Cortex of kidney (tissue), 1 donor: ENCODE measurements at places on chromosomes 2 and 18.

DNA sequence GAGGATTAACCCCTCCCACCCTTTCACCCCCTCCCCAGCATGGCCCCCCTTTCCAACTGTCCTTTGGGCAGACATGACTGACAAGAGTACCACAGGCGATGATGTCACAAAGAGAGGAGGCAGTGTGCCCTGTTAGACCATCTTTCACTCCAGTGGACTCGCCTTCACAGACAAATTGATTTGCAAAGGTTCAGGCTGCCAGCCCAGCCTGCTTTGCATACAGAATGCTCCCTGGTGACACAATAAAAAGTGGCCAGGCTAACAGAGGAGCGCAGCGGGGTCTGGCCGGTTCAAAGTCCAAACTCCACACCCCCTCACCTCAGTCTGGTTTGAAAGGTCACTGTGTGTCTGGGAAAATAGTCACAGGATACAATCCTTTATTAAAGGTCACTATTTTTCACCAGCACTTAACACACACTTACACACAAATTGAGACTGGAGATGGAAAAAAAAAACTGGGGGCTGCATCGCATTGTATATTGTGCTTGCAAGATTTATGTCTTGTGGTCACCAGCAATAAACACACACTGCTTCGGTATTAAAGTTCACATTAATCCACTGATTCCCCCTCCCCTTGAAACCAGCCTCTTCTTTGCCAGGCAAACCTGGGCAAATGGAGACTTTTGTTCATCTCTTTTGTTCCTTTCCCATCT, 236.9 kb downstream of the BCL11A start:
- no peak for DNase-seq

DNA sequence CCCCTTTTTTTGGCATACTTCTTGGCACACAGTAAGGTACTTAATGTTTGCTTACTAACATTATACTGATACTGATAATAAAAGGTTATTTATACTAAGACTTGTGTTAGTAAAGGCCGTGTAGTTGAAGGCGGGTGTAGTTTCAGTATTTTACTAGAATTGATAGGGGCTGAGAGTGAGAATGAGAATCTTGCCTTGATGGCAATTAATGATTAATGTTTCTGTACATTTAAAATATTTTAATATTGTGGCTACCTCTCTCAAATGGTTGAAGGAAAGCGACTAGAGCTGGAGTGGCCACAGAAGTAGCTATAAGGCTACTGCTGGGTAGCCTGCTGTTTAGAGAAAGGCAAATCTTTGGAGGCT, 29.3 kb downstream of the PELI1 start:
- DNase-seq, result no peak

DNA sequence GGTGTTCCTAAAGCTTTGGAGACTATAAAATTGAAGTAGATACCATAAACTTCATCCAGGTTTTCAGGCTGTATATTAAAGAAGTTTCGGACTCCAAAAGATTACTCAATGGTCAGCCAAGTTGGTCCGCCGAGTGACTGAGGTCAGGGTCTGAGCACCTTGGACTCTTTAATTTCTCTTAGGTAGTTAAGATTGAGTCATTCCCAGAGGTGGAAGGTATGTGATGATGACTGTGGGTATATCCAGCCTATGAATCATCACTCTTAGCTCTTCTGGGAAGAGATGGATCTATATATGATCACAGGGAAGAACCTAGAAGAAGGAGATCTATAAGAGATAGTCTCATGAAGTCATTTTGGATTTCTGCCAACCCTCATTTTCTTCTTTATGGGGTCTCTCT, 3.3 kb downstream of the ITGA6 start:
- DNase-seq, result no peak

GRCh38 chr18:22542406-22542835, 124.7 kb upstream of the CTAGE1 start:
- no peak for DNase-seq

DNA sequence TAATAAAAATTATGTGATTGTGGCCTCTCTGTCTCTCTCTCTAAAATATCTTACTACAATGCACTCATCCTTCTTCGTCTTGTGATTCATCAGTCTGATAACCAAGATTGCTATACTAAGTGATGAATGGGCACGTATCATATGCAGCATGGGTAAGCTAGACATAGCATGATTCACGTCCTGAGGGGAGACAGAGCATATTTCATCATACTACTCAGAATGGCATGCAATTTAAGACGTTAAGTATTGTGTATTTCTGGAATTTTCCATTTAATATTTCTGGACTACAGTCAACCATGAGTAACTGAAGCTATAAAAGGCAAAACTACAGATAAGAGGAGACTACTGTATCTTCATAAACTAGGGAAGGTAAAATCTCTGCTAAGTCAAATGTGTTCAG, 97.0 kb upstream of the CD226 start:
- no peak for DNase-seq

- DNase-seq, result no peak
Observed at GRCh38 chr18:78873926-78874500, 105.6 kb upstream of the SALL3 start.

GRCh38 chr2:203379156-203379555, 51.0 kb downstream of the ABI2 start:
- no peak for DNase-seq

DNA sequence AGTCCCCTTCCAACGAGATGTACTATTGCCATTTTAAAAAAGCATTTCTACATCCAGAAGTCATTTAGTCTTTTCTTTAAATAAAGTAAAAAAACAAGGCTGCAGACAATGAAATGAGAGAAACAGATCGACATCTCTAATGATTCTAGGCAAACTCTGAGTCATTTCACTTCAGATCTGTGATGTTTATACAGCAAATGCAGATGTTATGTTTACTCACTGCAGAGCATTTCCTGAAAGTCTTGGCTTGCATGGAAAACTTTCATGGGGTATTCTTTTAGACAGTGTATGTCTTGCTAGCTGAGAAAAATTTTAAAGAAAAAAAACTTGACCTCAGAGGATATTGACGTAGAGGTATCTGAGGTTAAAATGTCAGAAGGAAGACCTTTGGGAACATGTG, 797.4 kb downstream of the CNTNAP5 start:
- no peak for DNase-seq

DNA sequence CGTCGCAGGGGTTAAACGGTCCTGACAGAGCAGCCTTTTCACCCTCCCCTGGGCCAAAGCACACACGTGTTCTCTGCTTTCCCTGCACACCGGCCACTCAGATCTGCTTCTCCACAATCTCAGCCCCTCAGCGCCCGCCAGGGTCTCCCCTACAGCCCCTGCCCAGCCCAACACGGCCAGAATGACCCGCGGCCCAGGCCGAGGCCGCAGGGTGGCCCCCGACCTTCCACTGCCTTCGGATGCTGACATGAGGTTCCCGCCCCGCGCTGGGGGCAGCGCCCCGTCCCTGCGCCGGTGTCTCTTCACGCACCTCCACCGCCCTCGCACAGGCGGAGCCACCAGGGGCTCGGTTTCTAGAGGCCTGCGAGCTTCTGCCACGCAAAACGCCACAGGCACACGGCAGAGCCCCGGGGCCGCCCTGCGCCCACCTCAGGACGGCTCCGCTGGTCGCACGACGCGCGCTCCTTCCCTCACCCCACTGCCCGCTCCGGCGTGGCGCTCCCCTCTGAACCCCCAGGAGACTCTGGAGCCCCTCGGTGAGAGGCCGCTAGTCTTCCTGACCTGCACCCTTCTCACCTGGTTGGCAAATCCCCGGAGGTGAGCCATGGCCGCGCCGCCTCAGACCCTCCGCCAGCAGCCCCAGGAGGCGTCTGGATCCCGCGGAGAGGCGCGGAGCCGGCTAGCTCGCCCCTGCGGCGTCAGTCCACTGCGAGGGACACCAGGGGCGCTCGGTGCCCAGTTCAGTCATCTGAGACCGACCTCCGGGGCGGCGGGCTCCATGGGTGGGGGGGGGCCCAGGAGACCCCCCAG, 749 bp downstream of the STK25 start:
- no peak for DNase-seq

DNA sequence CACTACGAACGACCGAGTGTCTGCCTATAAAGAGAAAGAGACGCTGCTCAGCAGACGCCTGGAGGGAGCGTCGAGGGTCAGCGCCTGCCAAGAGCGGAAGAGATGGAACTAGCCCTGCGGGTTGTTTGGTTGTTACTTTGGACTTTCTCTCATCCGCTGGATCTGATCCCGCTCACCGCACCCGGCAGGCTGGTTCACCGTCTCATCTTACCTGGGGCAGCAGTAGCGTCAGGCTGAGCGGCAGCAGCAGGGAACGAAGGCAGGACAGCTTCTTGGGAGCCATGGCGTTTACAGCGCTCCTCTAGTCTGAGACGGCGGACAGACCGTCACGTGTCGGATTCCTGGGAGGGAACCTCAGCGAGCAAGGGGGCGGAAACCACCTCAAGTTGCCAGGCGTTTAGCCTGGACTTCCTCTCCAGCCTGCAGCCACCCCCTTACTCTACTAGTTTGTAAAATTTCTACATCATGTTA, 1.9 kb downstream of the GLB1L start:
- DNase-seq, result no peak

GRCh38 chr2:206296128-206296527, 21.7 kb downstream of the ZDBF2 start:
- DNase-seq, result no peak

GRCh38 chr18:55024564-55024963, 65.3 kb upstream of the CCDC68 start:
- DNase-seq, result no peak

GRCh38 chr2:210954386-210954907, 398.0 kb downstream of the CPS1 start:
- no peak for DNase-seq

- no peak for DNase-seq
Observed at GRCh38 chr2:49767316-49767715, 613.0 kb upstream of the FSHR start.

DNA sequence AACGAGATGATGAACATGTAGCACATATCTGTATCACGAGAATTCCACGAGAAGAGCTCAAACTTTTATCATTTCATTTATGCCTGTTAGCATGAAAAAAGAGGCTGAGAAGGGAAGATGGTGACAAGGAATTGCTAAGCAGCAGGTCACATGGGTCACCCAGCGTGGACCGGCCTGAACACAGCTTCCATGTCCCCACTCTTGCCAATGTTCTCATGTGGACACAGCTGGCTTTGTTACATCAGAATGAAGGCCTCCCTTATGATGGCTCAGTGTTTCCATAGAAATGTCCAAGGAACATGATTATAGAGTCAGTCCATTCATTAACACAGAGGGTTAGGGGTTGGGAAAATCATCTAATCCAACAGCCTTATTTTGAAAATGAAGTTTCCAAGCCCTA, 215.4 kb downstream of the CMPK2 start:
- DNase-seq, result no peak

DNA sequence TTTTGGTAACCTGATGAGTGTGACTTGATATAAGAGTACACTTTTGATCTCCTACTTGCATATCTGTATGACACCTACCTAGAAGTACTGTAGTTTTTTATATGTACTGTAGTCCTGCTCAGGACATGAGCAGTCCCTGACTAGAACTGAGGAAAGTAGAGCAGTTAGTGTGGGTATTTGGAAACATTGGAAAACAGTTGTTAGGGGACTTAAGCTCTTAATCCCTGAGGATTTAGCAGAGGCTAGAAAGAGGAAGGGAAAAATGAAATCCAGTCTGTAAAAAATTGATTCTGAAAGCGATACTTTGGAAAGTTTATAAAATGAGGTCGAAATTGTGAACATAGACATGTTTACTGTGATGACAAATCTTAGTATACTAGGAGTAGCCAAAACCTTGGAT, 125.6 kb downstream of the NCOA1 start:
- no peak for DNase-seq

GRCh38 chr18:9760641-9761040, 52.5 kb downstream of the RAB31 start:
- no peak for DNase-seq

DNA sequence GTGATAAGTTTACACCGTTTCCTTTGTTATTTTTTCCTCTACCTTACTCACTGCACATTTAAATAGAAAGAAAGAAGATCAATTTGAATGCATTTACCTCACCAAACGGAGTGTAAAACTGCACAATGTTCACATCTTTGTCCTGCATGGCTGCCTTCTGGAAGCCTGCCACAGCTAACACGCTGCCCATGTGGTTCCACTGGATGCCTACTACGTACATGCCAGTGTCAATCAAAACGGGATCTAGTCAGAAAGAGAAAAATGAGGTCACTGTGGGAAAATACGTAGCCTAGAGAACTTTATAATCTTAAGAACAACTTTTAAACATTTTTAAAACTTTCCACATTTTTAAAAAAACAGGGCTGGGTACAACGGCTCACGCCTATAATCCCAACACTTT, 16.4 kb downstream of the WDR35 start:
- no peak for DNase-seq

DNA sequence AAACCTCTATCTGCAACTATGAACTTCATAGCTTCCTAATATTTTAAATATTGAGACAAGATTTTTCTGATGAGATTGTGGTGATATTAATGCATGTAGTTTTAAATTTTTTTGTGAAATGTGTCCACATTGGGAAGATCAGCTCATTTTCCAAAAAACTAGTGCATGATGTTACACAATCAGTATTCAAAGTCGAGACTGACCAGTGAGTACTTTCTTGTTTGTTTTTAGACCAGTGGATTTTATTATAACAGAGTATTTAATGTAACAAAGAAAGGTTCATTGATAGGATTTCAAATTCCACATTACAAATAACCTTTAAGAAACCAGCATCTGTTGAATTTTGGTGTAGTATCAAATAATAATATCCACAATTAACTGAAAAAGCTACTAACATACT, 99.3 kb downstream of the TTC27 start:
- no peak for DNase-seq

- DNase-seq, result no peak
Observed at GRCh38 chr2:145919477-145919876, 1399.6 kb upstream of the ZEB2 start.

GRCh38 chr2:218125095-218125494, 733 bp upstream of the CXCR2 start:
- no peak for DNase-seq

GRCh38 chr2:223041527-223042109, 10.4 kb upstream of the KCNE4 start:
- no peak for DNase-seq

DNA sequence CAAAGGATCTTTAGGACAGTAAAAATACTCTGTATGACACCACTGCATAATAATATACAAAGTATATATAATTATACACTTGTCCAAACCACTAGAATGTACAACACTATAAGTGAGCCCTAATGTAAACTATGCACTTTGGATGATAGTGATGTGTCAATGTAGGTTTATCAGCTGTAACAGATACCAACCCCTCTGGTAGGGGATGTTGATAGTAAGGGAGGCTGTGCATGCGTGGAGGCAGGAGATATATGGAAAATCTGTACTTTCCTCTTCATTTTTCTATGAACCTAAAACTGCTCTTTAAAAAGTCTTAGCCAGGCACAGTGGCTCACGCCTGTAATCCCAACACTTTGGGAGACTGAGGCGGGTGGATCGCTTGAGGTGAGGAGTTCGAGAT, 37.5 kb upstream of the SP3 start:
- no peak for DNase-seq

DNA sequence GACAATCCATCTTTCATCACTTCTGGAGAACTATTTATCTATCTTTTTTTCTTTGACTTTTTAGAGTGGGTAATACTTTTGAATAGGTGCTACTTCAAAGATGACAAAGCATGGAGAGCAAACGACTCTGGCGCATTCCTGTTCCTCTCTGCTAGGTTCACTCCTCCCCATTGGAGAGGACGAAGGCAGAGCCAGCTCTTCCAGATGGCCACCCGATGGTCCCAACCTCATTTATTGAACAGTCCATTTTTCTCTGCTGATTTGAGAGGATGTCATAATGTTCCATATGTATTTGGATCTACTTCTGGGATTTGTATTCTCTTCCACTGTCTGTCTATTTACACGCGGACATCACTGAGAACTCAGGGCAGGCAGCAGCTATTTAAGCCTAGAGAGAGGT, 284.3 kb upstream of the CXCR4 start:
- DNase-seq, result no peak
